ENCODE measurements at places on chromosomes 6 and 20. TPM values are rescaled to one million over a fixed set of nuclear protein-coding genes. Genes with fewer than 3 reads are reported as not detected.

The PLG gene
- polyA plus RNA-seq: 6.4 TPM

DNA sequence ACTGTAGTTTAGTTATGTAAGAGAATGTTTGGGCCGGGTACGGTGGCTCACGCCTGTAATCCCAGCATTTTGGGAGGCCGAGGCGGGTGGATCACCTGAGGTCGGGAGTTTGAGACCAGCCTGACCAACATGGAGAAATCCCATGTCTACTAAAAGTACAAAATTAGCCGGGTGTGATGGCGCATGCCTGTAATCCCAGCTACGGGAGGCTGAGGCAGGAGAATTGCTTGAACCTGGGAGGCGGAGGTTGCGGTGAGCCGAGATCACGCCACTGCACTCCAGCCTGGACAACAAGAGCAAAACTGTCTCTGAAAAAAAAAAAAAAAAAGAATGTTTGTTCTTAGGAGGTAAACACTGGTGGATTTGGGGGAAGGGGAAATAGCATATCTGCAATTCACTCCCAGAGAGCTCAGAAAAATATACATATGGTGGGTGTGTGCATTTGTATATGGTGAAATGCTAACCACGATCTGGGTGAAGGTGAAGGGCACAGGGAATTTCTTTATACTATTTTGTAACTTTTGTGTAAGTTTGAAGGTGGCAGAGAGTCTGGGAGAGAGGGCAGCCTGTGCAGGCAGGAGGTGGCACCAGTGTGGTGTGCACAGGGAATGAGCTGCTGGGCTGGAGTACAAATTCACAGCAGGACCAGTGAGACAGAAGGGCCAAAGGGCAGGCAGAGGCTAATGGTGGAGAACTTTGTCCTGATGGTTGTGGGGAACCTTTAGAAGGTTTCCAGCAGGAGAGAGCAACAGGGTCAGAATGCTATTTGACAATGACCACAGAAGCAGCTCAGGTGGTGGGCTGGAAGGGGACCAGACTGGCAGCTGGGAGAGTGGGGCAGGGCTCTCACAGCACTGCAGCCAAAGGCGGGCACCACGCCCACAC, 42.4 kb downstream of the SSR1 start:
- DNase-seq: no peak

DNA sequence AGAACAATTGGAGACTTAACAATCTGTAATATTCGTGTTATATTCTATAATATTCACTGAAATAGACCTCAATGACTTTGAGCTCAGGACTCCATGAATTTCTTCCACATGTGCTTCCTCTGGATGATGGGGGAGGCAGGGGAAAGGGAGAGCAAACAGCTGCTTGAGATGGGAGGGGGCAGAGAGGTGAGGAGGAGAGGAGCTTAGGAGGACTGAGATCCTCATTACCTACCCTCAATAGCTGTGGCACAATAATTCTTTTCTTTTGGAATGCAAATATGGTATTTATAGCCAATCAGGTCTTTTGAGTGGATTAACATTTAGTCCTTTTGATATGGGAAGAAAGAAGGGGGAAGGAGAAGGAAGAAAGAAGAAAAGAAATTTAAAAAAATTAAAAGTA, 64.1 kb upstream of the ZNF217 start:
- no peak for DNase-seq

DNA sequence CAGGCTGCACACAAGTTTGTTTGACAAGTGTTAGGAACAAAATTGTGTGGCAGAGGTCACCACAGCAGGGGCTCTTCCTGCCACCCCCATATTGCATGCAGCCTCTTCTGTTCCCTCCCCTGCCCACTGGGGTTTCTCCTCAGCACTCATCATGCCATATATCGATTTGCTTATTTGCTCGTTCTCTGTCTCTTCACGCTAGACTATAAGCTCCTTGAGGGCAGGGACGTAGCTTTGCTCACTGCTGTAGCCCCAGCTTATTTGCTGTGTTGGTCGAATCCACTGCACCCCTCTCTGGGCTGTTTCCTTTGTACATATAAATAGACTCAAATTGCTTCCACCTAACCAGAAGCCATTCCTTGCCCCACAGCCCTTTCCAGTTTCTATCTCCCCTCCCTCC, 19.6 kb downstream of the MAS1 start:
- no peak for DNase-seq

- no peak for DNase-seq
Observed at GRCh38 chr6:156657296-156657695, 119.9 kb upstream of the ARID1B start.

- peak; percentile 51 for DNase-seq
Observed at GRCh38 chr20:41030531-41031242, 2.1 kb downstream of the TOP1 start.
